ENCODE measurements at places on chromosomes 2 and 18.

GRCh38 chr2:98747888-98748287, 17.0 kb upstream of the MGAT4A start:
- DNase-seq = no peak

DNA sequence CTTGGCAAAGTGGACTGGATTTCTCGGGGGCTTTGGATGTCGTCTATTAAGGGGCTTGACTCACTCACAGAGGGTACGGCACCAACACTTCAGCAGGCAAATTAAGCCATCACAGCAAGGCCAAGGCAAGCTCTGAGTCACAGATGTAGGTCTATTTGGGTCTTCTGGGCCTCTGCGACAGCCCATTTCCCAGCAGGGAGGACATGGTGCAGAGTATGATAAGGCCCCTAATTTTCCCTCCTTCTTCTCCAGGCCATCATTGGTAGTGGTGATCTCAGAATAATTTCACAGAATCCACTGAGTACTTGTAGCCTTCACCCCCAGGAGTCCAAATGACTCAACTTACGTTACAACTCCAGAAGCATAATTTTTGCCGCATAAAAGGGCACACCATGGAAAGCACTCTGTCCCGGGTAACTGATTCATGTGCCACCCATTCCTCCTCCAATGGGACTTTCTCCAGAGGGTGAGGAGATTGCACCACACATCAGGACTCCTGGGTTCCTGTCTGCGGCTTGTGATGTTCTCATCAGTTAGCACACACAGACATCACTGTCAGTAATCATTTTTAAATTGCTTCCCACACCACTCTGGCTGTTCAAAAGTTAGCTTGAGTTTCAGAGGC, 164.9 kb downstream of the TXNL1 start:
- no peak for DNase-seq

DNA sequence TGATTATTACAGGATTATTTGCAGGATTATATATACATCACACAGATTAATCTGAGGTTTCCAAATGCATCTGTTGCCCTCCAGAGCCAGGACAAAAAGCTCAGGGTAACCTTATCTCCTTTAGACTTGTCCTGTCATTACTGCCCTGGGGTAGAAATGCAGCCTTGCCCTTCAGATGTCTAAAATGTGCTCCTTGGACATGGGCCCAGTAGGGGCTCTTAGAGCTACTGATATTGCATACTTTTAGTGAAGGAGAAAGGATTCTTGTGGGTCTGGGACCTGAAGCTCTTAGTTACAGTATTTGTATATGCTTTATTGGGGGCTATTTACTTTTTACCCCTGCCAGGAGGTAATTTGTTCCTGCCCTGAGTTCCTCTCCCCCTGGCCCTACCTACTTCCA, 56.1 kb downstream of the PRKRA start:
- DNase-seq = no peak

DNA sequence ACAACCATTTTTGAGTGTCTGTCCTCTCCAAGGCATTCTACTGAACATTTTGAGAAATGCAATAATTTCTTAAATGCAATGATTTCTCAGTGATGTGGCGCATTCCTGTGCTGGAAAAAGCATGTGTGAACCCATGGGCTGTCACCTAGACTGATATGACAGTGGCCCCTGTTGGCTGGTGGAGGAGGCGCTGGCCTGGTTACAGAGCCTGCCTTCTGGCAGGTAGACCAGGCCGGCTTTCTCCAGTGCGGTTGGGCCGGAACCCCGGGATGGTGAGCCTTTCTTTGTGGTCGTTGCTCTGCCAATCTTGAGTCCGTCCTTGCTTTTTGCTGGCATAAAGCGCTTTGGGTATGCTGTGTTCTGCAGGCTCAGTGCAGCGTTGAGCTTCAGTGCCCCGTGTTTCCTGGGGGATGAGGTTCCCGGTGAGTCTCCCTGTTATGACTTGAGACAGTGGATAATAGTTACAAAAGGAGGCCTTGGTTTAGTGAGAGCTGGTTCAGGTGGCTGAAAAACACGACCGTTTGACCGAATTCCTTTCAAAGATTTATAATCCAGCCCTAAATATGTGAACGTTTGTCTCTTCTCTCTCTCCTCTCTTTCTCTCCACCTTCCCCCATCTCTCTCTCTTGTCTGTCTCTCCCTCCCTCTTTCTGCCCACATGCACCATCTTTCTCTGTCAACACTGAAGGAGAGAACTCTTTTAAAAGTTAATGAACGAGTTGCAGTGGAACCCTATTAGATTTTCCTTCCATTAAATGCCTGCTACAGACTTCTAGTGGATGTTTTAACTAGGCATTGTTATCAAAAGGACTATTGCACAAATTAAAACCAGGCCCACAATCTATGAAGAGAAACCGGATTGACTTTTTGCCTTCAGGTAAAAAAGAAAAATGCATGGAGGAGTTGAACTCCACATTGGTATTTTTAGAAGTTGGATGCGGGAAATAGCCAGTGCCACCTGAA, 34.0 kb downstream of the TSHZ1 start:
- peak; percentile 37 for DNase-seq

DNA sequence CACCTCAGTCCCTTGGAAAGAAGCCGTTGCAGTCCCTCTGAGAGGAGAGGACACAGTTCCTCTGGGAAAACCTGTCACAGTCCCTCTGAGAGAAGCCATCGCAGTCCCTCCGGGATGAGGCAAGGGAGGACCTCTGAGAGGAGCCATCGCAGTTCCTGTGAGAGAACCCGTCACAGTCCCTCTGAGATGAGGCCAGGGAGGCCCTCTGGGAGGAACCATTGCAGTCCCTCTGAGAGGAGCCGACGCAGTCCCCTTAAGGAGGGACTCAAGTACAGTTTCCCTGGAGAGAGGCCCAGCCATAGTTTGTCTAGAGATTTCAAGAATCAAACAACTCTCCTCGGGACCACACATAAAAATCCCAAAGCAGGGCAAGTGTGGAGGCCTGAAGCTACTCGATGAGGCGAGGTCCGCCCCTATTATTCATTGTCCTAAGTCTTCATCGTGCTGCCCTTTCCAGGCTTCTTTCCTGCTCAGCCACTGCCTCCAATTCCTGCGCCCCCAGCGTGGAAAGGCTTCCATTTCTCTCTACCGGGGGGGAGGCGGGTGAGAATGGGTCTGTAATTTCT, 630 bp upstream of the ZNF512 start:
- peak; percentile 33 for DNase-seq

DNA sequence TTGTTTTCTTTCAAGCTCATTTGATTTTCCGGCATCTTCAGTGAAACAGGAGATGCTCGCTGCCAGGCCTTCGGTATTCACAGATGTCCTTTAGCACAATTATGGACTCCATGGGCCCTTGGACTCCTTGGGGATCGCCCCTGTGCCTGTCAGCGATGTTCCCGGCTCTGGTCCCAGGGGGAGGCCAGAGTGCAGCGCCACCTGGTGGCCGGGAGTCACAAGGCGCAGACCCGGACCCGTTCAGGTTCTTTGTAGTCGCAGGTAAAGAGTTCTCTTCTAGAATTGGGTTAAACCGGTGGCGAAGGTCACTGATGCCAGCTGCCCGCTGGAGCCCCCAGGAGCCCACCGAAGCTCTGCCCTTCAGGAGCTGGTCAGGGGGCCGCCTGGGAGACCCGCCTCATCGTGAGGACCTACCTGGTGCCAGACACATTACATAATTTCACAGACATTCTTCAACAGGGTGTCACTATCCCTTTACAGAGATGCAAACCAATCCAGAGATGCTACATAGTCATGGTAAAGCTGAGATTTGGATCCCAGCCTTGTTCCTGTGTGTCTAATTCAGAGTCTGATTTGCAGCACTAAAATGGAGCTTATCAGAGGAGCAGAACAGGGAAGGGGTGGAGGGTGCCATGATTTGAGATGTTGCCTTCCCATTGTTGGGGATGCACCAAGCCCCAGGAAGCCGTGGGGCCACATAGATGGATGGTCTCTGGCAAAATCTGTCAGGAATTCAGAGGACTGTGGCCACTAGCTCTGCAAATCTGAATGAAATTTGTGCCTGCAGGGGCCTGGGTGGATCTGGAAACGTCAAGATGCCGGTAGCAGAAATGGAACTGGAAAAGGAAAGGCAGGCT, 6.0 kb upstream of the INPP5D start:
- peak; percentile 90 for DNase-seq

- DNase-seq = no peak
Measured at GRCh38 chr2:171718720-171719119, 31.5 kb downstream of the DYNC1I2 start.

GRCh38 chr2:52017646-52018235, 985.8 kb upstream of the NRXN1 start:
- DNase-seq = no peak

DNA sequence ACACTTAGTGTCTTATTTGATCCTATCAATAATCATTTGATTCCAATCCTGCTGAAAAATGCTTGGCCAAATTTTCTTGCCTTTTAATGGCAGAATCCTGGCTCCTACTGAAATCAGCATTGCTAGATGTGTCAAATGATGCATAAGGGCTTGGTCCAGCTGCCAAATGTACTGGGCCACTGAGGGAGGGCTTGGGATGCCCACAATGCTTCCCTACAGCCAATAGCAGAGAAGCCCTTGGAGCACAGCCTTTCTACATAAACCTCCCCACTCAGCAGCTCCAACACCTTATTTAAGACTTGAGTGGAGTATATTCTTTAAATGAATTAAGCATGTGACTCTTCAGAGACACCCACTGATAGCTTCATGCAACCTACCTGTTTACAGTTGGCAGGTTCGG, 3.6 kb downstream of the ALK start:
- no peak for DNase-seq

DNA sequence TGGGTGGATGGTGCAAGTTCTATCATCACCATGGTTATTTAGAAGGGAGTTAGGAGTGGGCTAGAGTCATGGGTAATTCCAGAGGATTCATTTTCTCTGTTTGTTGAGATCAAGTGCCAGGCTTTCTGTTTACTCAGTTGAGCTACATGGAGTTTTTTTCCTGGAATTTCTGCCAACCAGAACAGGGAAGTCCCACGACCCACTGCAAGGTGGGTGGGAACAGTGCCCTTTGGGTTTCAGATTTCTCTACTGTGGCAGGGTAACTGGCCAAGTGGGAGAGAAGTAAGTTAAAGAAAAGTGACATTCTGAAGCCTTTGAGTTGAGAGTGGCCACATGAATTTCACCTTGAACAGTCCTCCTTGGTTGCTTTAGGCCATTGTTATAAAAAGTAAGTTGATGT, 138.9 kb downstream of the SLC39A10 start:
- DNase-seq = no peak

DNA sequence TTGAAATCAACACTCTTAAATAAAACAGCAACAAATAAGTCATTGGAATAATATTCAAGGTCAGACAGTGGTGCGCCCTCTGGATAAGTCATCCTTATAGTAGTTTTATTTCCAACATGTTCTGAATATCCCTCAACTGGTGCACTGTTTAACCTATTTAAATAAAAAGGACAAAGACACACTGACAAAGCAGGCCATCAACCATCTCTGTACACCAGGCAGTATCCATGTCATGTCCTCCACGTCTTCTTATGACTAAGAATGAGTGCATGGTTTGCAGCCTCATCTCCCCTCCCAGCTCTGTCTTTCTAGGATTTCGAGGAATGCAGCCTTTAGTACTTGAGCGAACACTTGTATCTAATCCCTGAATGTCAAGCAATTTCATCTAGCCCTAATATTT, 42.4 kb downstream of the ST3GAL5 start:
- DNase-seq = no peak

DNA sequence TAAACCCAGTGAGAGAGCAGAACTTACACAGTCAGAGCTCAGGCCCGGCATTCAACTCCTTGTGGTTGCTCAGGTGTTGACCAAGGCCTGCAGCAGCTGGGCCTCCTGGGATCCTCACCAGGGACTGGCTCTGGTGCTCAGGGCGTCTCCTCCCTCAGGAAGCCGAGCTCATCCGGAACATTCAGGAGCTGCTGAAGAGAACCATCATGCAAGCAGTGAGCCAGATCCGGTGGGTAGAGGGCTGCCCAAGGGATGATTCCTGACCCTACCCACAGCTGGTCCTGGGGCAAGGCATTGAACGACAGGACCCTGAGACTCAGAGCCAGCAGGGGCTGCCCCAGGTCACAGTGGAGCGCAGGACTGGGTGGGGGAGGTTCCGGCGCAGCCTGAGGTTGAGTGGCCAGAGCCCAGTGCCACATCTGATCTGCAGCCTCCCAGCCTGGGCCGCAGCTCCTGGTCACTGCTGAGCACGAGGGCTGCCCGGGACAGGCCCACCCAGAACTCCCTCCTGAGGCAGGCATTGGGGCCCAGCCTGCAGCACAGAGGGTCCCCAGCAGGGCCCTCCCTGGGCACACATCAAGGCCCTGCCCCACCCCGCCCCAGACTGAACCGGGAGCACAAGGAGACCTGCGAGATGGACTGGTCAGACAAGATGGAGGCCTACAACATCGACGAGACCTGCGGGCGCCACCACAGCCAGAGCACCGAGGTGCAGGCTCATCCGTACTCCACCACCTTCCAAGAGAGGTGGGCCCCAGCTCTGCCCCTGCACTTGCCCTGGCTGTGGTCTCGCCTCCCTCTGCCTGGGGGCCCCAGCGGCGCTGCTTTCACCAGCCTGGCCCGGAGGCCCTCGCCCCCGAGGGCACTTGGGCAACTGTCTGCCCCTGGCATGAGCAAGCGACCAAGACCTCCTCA, 2.4 kb downstream of the TEKT4 start:
- no peak for DNase-seq

GRCh38 chr2:37692711-37693110, 21.3 kb upstream of the CDC42EP3 start:
- DNase-seq = no peak

DNA sequence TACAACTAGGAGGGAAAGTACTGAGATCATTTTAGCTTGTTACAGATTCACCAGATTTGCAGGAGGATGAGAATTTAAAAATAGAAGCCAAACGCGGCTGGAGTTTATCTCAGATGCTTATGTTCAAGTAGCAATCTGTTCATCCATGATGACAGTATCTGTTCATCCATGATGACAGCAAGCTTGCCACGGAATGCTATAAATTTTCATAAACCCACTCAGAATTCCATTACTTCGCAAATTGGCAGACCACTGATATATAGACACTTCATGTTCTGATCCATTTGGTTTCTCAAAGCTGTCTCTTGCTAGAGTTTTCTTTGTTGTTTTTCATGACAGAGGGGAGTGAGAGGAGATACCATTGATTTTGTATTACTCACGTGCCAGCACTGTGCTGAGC, 84.2 kb downstream of the GAREM1 start:
- DNase-seq = no peak

DNA sequence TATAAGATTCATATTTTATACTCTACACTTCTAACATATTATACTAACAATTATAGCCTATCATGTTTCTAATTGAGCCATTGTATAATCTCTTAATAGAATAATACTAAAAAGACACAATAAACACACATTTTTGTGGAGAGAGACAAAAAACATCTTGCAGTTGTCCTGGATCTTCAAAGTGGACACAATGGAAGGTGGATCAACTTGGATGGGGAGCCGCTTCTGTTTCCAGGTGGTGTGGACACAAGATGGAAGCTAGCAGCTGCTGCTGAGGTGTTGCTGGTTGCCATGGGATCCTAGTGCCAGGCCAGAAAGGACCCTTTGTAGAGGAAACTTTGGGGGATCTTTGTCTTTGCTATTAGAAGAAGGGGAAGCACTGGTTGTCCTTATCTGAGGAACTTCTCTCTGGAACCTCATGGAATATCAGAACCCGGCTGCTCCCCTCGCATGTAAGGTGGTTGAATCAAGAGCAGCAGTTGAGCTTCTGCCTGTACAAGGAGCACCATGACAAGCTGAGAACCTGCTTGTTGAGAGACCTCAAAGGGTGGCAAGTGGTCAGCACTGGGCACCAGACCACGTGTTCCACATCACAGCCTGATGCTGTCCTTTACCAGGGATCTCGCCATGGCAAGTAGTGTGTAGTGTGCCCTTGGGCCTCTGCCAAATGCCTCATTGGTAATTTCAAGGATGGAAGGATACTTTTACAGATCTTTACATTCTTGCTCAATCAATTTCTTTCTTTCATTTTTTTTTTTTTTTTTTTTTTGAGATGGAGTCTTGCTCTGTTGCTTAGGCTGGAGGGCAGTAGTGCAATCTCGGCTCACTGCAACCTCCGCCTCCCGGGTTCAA, 232.2 kb downstream of the MYCN start:
- no peak for DNase-seq

Data from stimulated activated CD8-positive, alpha-beta memory T cell treated with anti-CD3 and anti-CD28 coated beads, Interleukin-4, amount 100 ng/mL, for 48 hours (primary cell).